ENCODE measurements at places on chromosomes 5 and 9.

DNA sequence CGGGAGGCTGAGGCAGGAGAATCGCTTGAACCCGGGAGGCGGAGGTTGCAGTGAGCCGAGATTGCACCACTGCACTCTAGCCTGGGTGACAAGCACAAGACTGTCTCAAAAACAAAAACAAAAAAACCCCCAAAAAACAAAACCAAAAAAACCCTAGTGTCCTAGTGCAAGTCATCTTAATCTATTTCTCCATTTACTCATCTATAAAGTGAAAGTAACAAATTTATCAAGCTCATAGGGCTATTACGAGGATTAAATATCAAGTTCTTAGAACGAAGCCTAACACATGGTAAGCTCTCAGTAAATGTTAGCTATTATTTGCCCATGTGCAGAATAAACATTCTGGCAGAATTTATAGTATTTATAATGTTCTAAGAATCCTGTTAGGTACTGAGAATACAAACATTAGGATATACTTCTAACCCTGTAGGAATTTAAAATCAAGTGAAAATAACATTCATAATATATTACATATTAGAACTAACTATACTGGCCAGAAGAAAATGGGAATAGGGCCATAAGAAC is 45.0 kb downstream of the GOLPH3 start:
- no peak for DNase-seq

DNA sequence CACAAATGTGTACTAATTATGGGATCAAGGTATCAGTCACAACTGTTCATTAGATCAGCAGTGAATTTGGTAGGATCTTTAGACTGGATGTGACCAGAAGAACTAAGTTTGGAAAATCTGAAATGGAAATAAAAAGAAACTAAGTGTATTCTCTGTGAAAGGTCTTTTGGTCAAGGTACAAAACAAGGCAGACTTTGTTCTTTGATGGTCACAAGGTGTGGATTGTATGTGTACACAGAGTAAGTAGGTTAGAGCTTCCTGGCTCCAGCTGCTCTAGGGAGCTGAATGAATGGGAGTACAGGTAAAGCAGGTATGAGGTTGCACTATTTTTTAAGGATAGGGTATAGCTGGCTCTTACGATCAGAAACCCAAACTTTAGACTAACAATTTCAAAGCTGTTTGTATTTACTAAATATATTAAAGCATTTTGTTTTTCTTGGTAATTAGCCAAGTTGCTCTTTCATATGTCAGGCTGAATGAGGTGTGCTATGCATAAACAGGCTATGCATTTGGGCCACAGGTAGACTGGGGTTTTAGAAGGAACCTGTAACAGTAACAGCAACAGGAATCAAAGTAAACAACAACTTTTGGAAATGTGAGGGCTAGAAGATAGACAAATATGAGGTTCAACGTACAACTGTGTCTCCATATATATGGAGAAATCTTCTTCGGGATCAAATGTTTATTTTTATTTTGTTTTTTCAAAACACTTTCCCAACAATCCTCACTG is 32.5 kb downstream of the FAM169A start:
- DNase-seq: no peak

- DNase-seq: no peak
These were observed 42.4 kb downstream of the RNF38 start for GRCh38 chr9:36357639-36358038.

- no peak for DNase-seq
These were observed 68.0 kb upstream of the NFIL3 start for GRCh38 chr9:91491624-91492023.

DNA sequence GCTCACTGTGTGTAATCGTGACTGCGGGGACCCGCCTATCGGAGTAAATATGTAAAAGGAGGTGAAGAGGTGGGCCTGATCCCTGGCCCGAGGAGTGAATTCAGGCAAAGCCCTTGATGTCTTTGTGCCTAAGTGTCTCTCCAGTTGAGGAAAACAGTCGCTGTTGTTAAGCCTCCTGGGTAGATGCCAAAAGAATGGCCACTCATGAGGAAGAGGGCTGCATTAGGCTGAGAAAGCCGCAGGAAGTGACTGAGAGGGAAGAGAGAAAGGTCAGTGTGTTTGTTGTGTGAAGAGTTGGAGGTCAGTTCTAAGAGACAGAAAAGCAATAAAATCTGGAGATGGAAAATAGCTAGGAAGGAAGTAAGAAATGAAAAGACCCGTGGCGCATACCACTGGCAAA is 35.8 kb upstream of the PIP5K1B start:
- DNase-seq: no peak

DNA sequence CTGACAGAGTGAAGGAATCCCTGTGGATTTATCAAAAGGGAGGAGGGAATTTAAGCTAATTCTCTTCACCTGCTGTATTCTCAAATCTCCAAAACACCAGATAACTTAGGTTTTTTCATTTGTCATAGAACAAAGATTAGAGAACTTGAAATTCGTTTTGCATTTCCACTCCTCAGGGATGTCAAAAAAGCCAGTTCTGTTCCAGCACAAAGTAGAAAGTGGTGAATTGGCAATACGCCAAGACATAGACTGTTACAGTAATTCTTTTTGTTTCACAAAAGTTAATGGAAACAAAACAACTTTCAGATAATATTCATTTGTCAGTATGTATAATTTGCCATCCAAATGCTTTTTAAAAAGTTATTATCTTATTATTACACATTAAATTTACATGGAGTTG is 15.0 kb downstream of the S1PR3 start:
- DNase-seq: no peak

GRCh38 chr5:15776346-15776745 is 276.4 kb downstream of the FBXL7 start:
- DNase-seq: no peak

- DNase-seq: peak; percentile 24
These were observed 9.1 kb upstream of the DNAJC25 start for GRCh38 chr9:111621895-111622480.

DNA sequence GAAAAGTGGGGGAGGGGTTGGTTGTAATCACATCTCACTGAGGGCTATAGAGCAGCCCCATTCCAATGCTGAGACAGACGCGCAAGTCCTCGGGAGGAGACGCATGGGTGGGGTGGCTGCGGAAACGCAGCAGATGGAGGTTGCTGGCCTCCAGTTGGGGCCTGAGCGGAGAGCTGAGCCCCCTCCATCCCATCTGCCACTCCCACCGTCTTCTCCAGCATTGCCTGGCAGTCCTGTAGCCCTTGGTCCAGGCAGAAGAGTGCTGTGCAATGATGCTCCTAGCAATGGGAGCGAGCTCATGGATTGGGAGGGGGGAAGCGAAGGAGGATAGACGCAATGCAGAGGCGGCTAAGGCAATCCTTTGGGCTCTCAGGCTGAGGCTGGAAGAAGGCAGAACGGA is 79.4 kb upstream of the GLRA1 start:
- DNase-seq: no peak

DNA sequence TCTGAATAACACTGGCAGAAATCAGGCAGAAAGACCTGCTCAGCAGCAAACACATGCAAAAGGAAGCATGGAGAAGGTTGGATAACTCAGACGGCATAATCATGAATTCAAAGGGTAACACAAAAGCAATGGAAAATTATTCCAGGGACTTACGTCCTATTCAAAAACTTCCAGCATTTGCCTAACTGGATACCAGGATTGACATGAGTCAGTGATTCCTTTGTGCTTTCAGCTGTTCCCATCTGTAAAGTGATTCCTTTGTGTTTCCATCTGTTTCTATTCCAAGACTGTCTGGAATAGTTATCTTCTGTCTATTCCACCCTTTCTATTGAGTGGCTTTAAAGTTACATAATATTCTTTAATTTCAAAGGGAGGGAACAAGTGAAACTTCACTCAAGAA is 1361.7 kb upstream of the CDH9 start:
- DNase-seq: no peak

DNA sequence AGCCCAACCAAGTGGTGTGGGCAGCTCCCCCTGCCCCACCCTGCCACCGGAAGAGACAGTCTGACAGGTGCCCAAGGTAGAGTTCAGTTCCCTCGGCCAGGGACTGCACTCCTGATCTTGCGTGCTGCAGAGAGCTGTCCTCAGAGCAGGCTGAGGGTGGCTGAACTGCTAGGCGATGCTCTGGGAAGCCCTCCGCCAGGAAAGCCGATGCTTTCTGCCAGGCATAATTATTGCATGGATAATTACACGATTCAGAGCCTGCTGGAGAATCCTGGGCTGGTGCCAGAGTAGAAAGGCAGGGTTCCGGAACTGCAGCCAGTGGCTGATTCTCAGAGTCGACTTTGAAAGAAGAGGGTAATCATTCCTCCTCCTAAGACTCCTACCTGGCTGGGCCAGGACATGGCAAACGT is 19.3 kb downstream of the KCNIP1 start:
- no peak for DNase-seq

DNA sequence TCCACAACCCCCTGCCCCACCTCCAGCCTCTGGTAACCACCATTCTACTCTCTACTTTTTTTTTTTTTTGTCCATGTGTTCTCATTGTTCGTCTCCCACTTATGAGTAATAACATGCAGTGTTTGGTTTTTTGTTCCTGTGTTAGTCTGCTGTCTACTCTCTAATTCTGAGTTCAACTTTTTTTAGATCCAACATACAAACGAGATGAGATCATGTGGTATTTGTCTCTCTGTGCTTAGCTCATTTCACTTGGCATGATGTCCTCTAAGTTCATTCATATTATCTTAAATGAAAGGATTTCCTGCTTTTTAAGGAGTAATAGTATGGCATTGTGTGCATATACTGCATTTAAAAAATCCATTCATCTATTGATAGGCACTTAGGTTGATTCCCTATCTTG is 130.9 kb downstream of the NMUR2 start:
- no peak for DNase-seq

DNA sequence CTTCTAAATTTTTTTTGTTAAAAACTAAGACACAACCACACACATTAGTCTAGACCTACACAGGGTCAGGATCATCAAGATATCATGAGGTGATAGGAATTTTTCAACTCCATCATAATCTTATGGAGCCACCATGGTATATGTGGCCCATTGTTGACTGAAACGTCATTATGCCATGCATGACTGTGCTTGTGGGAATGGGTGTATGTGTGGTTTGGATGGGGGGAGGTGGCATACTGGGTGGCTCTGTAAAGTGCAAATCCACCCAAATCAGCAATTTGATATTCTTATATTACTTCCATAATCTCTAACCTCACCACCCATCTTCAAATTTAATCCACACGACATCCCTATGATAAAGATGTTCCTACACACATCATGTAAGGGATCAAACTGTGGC is 21.0 kb downstream of the ADRB2 start:
- no peak for DNase-seq

GRCh38 chr5:136279314-136279713 is 86.0 kb downstream of the TRPC7 start:
- DNase-seq: no peak

GRCh38 chr9:106921341-106921899 is 58.5 kb downstream of the ZNF462 start:
- peak; percentile 7 for DNase-seq

DNA sequence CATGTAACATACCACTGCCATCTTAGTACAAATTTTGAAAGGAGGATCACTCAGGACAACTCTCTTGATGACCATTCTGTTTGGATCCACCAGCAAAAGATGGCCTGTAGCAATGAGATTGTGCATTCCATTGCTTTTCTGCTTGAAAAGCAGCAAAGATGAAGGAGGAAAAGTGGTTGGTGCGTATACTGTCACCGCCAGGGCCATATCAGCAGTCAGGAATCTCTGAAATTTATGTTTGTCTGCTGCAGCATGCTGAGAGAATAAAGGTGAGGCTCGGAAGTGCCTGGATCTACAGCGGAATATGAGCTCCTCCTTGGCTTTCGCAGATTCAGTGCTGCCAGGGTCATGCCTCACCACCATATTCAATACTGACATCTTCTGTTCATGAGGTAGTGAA is 144.4 kb downstream of the GPBP1 start:
- no peak for DNase-seq

DNA sequence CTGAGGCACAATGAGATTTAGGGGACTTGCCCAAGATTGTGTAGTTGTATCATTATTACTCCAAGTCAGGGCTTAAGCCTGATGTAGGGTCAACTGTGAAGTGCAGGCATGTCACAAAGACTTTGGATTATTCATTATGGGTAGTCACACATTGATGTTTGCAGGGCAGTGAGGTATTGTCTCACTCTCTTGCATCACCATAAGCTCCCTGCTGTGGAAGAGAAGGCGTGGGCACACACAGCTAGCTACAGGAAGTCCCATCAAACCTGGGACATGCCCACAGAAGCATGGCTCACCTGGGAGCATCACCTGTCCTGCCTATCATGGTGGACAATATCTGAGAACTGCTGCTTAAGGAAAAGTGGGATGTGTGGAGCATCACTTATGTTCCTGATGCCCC is 42.1 kb downstream of the TMOD1 start:
- no peak for DNase-seq

DNA sequence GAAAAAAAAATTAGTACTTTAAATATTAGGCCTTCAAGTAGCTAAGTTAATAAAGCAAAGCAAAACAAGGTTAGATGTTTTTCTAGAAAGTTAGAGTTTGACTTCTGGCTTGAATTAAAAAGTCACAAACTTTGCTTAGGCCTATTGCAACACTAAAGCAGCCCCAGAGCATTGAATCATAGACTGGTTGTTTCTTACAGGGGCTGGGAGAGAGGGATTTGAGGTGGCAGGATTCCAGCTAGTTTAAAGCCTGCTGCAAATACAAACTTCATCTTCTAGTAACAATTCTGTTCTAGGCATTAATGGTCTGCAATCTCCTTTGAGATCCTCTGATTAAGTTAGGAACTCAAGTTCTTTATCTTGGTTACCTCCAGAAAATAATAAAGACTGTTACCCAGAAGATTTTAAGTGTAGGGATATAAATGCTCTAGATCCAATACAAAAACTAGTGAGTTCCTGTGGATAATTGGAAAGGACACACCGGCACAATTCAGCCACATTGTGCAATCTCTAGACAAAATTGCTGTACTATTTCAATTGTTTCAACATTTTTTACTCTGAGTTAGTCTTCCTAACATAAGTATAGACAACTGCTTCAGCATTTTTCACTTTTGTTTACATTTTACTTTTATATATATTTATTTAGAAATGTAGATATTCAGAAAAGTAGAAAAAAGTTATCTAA is 12.6 kb downstream of the OR13C5 start:
- no peak for DNase-seq

DNA sequence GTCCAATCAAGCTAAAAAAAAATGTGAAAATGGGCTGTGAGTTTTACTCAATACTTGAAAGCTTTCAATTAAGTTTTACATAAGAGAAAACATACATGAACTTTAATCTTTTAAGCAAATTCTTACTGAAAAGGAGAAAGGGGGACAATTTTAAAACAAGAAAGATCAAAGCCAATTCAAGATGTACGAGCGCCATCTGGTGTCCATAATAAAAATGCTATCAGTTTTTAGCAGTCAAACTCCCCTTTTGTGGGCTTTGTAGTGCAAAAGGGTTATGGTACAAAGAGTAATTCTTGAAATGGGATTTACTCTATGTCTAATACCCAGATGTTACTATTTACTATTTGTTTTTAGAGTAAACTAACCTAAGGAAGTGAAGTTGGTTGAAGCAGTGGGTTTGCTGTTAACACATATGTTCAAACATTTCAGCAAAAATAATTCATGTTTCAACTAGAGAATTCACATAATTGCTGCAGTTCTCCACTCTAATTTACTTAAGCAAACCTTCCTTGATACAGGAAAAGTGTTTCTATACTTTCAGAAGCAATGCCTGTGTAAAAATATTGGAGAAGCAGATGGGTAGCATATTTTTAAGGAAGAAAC is 228.2 kb upstream of the TYRP1 start:
- DNase-seq: no peak

GRCh38 chr5:68339921-68340321 is 124.4 kb downstream of the PIK3R1 start:
- DNase-seq: no peak

- DNase-seq: no peak
These were observed 1.3 kb downstream of the SEMA5A start for GRCh38 chr5:9544502-9545135.

GRCh38 chr9:78609450-78609849 is 312.5 kb downstream of the PSAT1 start:
- DNase-seq: no peak
